ENCODE measurements at places on chromosomes 5 and 9.

DNA sequence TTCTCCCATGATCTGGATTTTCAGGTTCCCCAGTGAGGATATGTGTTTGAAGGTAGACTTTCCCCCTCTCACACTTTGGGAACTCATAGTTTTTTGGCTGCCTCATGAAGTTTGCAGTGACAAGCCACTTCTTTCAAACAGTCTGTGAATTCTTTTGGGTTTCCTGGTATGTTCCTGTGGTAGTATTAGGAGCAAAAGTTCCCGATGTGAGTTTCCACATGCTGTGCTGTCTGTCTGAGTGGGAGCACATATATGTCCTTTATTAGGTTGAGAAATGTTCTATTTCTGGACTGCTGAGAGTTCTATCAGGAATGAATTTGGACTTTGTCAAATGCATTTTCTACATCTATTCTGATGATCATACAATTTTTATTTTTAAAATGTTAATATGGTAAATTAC, 273.2 kb upstream of the TARS1 start:
- H3K36me3 ChIP-seq: no peaks in the 10 kb centered on the region
- no peak overlapping the region for H3K4me3 ChIP-seq
- DNase-seq: no peak
- no peaks in the 10 kb centered on the region for H3K27me3 ChIP-seq
- H3K27ac ChIP-seq: no peak overlapping the region

DNA sequence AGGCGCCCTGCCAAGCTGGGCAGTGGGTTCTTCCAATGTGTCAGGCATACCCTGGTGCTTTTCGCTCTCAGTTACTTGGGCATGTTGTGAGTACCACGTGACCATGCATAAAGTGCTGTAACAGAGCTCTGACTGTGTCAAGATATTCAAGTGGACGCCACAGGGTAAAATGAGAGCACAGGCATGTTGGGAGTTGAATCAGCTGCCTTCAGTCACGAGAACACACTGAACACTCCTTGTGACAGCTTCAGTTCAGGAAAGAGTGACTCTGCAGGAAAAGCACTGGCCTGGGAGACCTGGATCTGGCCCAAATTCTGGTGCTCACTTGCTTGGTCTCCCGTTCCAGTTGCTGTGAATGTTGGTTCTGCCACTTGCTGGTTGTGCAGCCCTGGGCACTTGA, 5.1 kb downstream of the MLANA start:
- no peak overlapping the region for H3K4me3 ChIP-seq
- no peaks in the 10 kb centered on the region for H3K27me3 ChIP-seq
- no peaks in the 10 kb centered on the region for H3K36me3 ChIP-seq
- H3K4me1 ChIP-seq: no peaks in the 10 kb centered on the region
- no peak overlapping the region for H3K27ac ChIP-seq

DNA sequence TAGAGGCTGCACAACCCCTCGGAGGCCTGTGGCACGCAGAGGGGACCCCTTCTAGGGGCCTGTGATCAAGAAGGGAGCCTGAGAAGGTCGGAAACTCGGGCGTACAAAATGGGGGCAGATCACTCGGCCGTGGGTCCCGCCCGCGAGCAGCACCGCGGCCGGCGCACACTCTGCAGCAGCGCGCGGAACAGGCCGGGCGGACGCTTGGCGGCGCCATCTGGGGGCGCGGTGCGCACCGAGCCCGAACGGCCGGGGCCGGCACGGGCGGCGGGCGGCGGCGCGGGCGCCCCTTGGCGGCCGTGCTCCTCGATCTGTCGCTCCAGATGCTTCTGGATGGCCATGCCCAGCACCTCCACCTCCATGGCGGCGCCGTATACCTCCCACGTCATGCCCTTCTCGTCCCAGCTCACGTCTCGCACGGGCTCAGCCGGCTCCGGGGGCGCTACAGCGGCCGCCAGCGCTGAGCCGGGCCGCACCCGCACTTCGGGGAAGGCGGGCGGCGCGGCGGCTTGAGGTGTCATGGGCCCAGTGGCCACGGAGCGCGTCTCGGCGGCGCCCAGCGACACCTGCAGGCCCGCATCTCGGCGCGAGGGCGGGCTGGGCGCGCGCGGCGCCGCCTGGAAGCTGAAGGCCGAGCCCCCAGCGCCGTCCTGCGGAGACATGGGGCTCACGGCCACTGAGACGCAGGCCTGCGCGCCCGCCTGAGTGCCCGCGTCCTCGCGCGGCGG, 13.1 kb downstream of the GPRIN1 start:
- 0 out of 2 replicates have a peak, but pooled peaks cover 2% of the 10 kb centered on the region for H3K36me3 ChIP-seq
- no peak overlapping the region for H3K27ac ChIP-seq
- DNase-seq: no peak

GRCh38 chr5:177455661-177456590, 9.3 kb downstream of the PRR7 start:
- peak overlapping the region; percentile 74 for H3K4me3 ChIP-seq
- no peak for DNase-seq
- H3K36me3 ChIP-seq: peaks cover 31% of the 10 kb centered on the region
- no peaks in the 10 kb centered on the region for H3K27me3 ChIP-seq
- no peak overlapping the region for H3K27ac ChIP-seq

DNA sequence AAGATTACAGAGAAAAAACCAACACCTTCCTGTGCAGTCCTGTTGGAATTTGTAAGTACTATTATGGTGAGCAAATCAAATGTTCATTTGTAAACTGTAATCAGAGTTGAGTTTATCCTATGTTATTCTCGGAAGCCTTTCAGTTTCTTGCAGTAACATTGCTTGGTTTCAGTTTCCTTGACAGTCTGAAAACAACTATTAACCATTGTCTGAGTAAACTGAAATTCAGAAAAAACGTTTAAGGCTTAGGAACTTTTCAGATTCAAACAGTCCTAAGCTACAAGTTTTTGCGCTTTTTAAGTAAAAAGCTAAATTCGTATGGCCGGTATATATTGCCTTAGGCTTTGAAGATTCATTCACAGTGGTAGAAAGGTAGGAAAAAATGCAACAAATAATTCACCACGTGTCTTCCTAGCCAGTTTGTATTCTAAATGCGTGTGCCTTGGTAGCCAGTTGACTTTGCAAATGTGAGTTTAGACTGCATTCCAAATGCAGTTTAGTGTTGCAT, 2.5 kb downstream of the GPBP1 start:
- no peaks in the 10 kb centered on the region for H3K4me1 ChIP-seq
- no peaks in the 10 kb centered on the region for H3K27me3 ChIP-seq
- H3K4me3 ChIP-seq: peak overlapping the region; percentile 9
- no peaks in the 10 kb centered on the region for H3K36me3 ChIP-seq
- DNase-seq: no peak

DNA sequence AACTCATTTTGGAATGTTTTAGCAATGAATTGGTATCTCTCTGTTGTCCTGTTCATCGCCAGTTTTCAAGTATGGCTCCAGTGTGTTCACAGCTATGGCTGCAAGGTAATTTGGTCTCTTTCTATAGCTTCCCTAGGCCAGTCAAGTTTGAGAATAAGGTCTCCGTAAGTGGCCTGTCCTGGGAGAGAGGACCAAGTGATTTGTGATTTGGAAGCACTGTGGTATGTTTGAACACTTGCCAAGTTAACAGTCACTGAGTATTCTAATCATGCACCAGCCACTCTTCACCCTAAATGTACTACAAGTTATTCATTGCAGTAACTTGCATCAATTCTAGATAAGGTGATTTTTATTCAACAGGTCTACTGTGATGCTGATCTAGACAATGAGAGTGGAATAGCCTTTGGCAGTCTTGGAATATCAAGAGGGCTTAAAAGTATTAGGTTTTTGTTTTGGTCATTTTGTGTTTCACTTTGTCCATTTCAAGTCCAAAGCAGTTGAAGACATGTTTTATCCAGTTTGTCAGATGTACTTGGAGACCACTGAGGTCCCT, 41.1 kb downstream of the G3BP1 start:
- no peaks in the 10 kb centered on the region for H3K27me3 ChIP-seq
- no peak overlapping the region for H3K27ac ChIP-seq
- H3K36me3 ChIP-seq: peaks cover 4% of the 10 kb centered on the region
- DNase-seq: no peak
- H3K4me1 ChIP-seq: no peaks in the 10 kb centered on the region

DNA sequence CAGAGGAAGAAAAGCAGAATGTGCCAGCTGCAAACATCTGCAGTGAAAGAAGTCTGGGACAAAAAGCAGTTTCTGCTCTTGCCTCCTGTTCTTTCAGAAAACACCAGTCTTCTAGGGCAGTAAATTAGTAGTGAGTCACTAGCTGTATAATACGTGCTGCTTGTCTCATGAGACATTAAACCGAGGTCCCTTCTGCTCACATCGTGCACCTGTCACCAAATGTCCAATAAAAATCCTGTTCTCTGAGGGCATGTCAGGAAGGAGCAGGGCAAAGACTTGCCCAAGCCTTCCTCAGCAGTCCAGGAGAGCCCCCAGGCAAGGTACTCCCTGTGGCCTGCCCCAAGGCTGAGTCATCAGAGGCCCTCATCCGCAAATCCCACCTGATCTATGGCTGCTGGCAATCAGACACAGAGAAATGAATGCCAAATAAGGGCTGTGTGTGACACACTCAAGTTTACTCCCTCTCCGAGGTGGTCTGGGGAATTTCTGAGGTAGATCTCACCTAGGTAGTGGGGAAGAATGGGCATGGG, 255.3 kb upstream of the SMARCA2 start:
- H3K4me3 ChIP-seq: no peak overlapping the region
- no peak overlapping the region for H3K27ac ChIP-seq
- no peaks in the 10 kb centered on the region for H3K36me3 ChIP-seq
